Stimulated activated CD8-positive, alpha-beta memory T cell treated with anti-CD3 and anti-CD28 coated beads, Interleukin-4, amount 100 ng/mL, for 1 hour (primary cell): ENCODE measurements at places on chromosomes 12 and 14.

DNA sequence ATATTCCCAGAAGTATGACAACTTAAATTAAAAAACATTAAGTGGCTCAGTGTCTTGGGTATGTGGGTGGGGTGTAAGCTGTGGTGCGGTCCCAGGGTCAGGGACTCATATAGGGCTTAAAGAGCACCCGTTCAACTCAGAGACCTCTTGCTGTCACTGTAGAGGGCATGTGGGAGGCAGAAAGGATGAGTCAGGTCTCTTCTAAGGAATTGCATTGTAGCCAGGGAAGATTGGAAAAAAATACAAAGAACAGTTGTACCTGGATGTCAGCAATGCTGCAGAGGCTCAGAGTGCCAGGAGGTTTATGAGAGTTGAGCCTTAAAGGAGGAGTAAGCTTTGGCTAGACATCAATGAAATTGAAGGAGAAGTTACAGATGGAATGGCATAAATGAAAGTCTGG lies 104.1 kb downstream of the MYRFL start:
- no peak for DNase-seq

- DNase-seq = no peak
Observed at GRCh38 chr14:79144896-79145295, 974.7 kb downstream of the NRXN3 start.

DNA sequence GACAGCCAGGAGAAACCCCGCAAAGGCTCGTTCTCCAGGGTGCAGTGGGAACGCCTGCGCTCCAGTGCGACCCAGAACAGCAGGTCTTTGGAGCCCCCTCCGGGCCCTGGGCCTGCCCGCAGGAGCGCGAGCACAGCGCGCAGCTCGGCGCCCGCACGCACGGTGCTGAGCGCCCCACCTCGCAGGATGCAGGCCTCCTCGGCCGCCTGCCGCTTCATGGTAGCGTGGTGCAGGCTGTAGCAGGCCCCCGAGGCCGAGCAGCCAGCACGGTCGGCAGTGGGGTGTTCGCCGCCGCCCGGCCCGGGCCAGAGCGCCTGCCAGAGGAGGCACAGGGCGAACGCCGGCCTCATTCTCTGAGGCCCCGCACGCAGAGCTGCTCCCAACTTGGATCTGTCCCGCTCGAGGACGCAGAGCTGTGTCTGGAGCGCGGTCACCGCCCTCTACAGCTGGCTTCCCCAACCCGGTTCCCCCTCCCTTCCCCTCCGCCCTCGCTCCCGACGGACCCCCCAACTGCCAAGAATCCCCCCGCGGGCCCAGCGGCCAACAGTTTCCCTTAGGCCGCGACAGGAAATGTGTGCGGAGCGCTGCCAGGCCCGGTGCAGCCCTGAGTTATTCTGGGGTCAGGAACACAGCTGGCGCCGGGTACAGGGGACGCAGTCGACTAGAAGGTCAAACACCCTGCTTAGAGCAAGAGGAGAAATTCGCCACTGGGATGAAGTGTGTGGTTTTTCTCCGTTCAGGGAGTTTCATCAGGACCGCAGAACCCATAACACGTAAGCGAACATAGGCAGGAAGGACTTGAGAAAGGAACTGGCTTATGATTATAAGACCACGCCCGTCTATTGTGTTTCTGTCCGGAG lies at the start of gene CLEC14A:
Gene CLEC14A, minus strand, starts transcription at position 421 of the 860 bp plus-strand sequence. Its CDS starts 71 bp downstream, at position 350.
- DNase-seq = no peak

GRCh38 chr14:30657606-30658163 lies 35.6 kb downstream of the SCFD1 start:
- no peak for DNase-seq

GRCh38 chr12:123050331-123050831 lies 69.9 kb downstream of the ARL6IP4 start:
- DNase-seq = no peak

- no peak for DNase-seq
Observed at GRCh38 chr12:49086116-49086515, 8.5 kb downstream of the DHH start.

DNA sequence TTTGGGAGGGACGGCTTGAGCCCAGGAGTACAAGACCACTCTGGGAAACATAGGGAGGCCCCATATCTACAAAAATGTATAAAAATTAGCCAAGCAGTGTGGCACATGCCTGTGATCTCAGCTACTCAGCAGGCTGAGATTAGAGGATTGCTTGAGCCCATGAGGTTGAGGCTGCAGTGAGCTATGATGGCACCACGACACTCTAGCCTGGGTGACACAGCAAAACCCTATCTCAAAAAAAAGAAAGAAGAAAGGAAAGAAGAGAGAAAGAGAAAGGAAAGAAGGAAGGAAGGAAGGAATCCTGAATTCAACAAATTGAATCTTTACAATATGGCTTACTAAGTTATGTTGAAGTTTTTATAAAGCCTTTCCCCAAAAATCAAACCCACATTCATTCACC lies 2.1 kb downstream of the KIF21A start:
- DNase-seq = no peak

DNA sequence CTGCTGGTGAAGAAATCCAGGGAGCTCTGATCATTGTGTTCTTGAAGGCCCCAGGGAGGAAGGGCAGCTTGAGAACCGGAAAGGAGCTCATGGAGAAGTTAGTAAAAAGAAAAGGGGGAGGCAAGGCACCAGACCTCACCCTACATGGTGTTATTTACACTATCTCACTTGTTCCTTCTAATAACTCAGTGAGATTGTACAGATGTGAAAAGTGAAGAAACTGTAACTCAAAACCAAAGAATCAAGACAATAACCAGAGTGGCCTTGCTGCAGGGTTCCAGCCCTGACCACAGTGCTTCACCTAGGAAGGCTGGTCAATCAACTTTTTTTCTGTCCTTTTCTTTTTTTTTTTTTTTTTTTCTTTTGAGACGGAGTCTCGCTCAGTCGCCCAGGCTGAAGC lies 353.6 kb downstream of the TMTC2 start:
- DNase-seq = no peak

DNA sequence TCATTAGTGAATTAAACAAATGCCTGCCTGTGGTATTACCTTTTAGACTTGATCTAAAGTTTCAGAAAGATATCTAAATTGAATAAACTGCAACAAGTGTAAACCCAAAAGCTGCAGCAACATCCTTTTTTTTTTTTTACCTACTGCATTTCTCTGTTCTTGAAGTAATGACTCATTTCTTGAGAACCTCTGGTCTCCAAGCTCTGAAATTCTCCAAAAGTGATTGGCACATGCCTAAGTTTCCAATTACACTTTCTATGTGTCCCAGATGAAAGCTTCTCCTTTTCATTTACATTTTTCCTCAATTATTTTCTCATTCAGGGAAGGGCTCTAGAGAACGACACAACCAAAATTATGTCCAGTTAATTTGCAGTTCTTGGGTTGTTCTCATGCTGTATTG lies 435.2 kb upstream of the DCN start:
- no peak for DNase-seq

DNA sequence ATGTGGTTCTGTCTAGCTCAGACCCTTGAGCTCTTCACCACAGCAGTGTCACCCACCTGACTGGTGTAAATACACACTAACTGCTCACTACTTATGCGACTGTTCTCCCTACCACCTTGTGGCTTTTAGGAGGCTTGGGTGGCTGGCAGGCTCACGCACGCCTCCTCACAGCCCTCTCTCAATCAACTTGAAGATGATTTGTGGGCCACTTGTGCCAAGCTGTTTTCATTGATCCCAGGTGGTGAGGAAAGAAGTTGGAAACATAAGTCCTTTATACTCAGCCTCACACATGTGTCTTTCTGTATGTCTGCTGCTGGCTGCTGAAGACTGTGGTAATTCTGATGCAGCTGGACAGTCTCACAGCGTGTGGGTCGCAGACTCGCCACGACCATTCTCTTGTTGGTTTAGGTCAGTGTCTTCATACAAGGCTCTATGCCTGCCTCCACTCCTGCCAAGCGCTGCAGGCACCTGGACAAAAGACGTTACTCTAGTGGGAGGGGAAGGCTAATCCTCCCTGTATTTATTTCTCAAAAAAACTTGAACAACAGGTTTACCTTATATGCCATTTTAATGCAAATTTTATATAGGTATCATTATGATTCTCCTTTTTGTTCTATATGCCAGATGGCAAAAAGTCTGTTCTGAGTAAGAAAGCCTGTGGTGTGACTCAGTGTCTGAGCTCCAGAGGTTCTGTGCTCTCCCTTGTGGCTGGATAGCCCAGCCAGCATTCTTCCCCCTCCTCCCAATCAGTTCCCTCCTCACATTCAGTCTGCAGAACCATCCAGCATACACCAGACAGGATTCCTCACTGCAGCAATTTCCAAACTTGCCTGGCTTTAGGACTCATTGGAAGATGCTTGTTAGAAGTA lies 115.6 kb downstream of the DIP2B start:
- DNase-seq = no peak

GRCh38 chr14:58864751-58865513 lies 227.2 kb downstream of the DACT1 start:
- DNase-seq = no peak

GRCh38 chr12:53627919-53628318 lies 1.7 kb upstream of the ATF7 start:
- no peak for DNase-seq

DNA sequence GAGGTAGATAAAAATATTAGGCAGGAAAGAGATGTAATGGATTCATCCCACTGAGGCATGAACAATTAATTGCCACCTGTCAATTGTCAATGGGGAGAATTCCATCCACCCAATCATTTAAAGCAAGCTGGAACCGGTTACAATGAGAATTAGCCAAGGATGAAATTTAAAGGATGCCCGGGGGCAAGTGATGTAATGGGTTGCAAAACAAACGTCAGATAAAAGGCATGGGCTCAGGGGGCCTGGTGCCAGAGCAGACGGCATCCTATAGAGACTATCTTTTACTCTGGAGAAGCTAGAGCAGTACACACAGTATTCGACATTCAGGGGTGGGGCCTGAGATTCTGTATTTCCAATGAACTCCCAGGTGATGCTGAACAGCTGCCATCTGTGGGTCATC lies 80.5 kb upstream of the ZFP36L1 start:
- no peak for DNase-seq

- no peak for DNase-seq
Observed at GRCh38 chr14:90699016-90699415, 117.2 kb downstream of the TTC7B start.

GRCh38 chr12:117032593-117033381 lies 66.4 kb downstream of the TESC start:
- DNase-seq = no peak

DNA sequence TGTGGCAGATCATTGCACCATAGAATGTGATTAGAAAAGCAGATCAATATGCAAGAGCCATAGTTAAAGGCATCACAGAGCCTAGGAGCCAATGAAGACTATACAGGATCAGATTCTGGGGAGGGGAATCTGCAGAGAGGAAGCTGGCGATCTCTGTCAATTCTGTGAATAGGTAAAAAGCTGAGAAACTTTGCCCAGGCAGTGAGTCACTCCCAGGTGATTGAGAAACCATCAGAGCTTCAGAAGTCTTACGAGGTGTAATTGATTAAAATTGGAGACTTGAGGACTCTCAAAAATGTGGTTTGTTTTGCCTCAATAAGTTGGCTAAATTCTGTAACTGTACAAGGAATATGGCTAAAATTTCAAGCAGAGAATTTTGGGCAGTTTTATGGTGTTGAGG lies 41.7 kb upstream of the TSPAN11 start:
- no peak for DNase-seq

GRCh38 chr12:15116983-15117382 lies 104.2 kb downstream of the RERG start:
- no peak for DNase-seq

GRCh38 chr14:61700104-61700886 lies 5.0 kb downstream of the HIF1A start:
- no peak for DNase-seq

DNA sequence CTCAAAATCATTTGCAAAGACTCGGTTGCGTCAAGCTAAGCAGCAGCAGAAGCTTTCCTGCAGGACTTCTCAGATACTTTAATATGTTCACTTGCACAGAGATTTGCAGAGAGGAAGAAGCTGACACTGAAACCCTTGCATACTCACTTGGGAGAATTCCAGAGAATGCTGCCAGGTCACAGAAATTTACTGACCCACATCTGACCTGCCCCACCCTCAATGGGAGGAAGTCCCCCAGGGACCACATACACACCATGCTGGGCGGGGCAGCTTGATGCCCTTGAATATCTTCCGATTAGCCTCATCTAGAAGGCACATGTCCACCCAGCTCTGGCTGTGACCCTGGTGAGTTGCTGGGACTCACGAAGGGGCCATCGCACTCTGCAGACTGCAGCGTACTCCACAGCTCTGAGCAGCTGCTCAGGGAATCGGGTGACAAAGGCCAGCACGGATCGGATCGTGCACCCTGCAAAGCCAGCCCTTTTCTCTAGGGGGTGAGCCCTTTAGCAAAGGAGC lies 83.2 kb downstream of the ITPK1 start:
- no peak for DNase-seq

DNA sequence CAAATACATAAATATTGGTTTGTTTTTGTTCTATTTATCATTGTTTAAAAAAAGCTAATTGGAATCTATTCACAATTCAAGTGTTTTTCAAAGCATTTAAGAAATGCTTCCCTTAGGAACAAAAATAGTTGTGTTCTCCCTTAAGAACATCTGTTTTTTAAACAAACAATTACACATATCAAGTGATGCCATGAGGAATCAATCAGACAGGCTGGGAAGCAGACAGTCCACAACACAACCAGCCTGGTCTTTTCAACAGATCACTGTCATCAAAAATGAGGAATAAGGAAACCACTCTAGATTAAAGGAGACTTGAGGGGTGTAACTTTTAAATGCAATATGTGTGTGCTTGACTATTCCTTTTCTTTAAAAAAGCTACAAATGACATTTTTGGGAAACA lies 25.5 kb downstream of the GALC start:
- DNase-seq = no peak

GRCh38 chr12:104855599-104855998 lies 102.5 kb downstream of the SLC41A2 start:
- no peak for DNase-seq

- no peak for DNase-seq
Observed at GRCh38 chr14:103699261-103699661, 16.0 kb downstream of the XRCC3 start.

- DNase-seq = no peak
Observed at GRCh38 chr12:57618966-57619433, 7.8 kb downstream of the ARHGEF25 start.

GRCh38 chr12:97306147-97306546 lies 156.5 kb upstream of the RMST start:
- DNase-seq = no peak

DNA sequence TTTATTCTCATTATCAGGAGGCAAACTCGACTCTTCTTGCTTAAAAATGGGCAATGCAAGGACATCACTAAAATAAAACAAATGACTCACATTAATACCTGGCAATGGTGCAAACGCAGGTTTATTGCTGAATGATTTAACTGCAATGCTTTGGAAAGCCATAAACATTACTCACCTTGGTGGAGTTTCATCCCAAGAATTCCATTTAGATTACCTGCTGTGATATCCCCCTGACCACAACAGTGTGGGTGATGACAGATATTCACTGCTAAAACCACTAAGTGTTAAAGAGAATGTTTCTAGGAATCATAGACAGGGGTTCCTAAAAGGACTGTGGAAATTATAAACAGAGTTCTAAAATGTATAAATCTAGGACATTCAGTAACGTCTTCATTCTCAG lies 35.3 kb upstream of the CSRNP2 start:
- no peak for DNase-seq
